ENCODE measurements at places on chromosomes 16 and 17.
A peak's percentile ranks its signal among the peaks of the same experiment; 100 is the strongest.

DNA sequence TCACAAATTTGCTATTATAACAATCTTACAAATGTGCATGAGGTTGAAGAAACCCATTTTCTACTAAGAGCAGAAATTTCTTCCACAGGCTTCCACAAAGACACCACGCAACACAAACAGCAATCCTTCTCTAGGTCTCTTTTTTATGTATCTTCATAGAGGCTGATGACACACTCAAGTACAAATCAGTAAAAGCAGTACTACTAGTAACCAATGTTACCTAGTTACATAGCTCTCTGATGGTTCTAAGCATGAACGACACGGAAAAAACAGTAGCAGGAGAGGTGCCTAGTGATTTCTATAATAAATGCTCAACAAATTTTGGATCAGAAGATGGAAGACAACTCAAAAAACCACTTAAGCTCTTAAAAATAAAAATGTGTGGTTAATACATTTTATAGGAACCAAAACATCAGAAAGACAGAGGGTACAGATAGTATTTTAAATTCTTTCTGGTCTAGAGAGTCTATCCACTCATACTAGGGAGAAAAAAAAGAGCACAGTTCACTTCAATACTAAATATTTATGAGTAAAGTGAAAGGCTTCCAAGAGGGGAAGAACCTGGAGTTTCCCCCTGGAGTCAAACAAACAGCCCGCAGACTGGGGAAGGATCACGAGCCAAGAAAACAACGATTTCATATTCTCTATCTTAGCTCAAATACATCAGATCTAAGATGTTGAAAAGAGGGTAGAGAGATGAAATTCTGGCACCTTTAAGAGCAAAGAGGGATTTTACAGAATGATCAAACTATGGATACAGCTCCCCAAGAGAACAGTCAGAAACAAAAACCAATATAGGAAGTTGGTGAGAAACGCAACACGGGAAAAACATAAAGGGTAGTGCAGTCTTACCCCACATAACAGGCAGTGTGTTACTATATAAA lies 40.2 kb downstream of the SMG6 start:
- DNase-seq, result no peak

- DNase-seq, result no peak
These were observed 28.1 kb upstream of the ITGA2B start for GRCh38 chr17:44417553-44417952.

GRCh38 chr16:4800290-4801041 lies 2.0 kb downstream of the ROGDI start:
- DNase-seq, result peak; percentile 46

- no peak for DNase-seq
These were observed 6.0 kb downstream of the MYO1D start for GRCh38 chr17:32870969-32871368.

GRCh38 chr17:79147746-79148506 lies 73.3 kb downstream of the ENGASE start:
- no peak for DNase-seq

DNA sequence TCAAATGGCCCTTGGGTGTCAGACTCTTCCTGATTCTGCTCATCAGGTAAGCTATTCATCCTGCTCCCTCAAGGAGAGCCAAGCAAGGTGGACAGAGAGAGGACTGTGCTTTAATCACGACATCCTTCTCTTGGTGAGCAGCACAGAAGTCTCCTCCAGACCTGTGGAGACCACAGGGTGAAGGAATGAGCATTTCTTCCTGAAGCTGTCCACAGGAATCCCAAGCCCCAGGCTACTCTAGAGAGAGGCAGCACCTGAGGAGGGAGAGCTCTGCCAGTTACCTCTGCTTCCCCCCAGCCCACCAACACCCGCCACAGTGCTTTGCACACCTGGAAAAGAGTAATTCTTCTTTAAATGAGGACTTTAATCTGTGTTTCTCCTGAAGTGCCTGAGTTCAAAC lies 100.0 kb downstream of the PARN start:
- no peak for DNase-seq

GRCh38 chr16:62077998-62078397 lies 41.8 kb upstream of the CDH8 start:
- no peak for DNase-seq

DNA sequence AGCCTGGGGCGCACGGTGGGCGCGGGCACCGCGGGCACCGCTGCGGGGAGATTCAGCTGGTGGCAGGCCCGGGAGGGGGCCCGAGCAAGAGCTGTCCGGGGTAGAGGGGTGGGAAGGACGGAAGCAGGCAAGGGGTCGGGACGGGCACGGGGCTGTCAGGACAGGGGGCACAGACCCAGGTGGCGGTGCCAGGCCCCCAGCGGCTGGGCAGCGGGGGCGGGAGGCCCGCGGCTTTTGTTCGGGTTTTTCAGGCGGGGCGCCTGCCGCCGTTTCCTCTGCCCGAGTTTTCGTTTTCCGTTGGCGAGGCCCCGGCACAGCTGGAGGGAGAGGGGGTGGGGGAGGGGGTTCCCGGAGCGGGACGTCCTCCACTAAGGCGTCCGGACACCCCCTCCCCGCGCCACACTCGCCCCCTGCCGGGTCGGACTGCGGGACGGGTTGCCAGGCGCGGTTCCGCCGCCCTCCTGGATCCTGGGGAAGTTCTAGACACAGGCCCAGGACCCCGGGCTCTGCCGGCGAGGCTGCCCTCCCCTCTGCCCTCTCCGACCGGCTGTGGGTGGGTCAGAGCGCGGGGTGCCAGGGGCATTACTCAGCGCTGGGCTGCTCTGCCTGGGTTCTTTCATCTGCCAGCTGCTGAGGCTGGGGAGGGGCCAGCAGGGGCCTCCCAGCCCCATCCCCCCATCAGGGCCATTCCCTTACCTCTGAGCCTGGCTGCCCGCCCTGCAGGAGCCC lies 543 bp downstream of the ARHGAP23 start:
- DNase-seq, result no peak

DNA sequence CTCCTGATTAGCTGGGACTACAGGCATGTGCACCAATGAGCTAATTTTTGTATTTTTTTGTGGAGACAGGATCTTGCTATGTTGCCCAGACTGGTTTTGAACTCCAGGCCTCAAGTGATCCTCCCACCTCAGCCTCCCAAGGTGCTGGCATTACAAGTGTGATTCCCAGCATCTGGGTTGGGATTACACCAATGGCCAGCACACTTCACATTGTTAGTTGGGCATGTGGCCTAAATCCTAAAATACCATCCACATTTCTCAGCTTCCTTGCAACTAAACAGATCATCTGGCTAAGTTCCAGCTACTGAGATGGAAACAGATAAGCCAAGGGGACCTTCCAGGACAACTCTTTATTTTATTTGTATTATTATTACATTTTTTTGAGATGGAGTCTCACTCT lies 9.9 kb downstream of the RABEP2 start:
- no peak for DNase-seq

DNA sequence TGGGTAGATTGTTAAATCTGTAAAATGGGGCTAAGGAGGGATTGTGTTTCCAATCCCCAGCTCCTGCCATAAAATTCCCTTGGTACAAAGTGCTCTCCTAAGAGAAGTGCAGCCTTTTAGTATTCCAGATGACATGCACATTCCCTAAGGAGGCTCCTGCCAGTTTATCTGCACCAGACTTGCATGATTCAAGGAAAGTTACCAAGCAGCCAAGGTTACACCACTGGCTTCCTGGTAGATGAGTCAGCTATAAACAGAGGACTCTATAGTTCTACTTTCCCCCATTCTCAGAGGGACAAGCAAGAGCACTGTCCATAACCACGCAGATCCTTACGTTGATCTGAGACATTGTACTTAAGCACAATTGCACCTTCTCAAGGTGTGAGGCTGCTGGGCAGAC lies 1.9 kb downstream of the CALB2 start:
- DNase-seq, result no peak

DNA sequence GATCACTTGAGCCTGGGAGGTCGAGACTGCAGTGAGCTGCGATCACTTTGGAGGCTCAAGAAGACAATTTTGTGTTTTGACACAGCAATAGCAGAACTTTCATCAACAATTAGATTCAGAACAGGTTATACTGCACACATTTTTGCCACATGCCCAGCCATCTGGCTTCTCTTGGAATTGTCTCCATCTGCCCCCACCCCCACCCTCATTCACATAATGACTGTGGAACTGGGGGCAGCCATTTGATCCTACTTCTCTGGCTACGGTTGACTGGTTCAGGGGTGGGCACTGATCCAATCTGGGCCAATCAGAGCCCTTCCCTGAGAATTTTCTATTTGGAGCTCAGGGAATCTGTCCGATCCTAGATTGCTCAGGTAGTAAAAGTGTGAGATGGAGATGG lies 14.0 kb downstream of the TMEM92 start:
- DNase-seq, result no peak

GRCh38 chr17:39639566-39640458 lies 2.9 kb downstream of the STARD3 start:
- no peak for DNase-seq

DNA sequence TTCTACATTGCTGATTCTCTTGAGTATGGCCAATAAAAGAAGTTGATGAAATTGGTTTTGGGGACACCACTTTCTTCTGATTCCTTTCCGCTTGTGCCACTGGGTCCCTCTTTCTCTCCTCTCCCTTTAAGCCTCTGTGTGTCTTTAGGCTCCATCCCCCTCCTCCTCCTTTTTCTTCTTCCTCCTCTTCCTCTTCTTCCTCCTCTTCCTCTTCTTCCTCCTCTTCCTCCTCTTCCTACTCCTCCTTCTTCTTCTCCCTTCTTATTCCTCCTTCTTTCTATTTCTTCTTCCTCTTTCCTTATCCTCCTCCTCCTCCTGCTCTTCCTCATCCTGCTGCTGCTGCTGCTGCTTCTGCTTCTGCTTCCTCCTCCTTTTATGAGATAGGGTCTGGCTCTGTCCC lies 93.7 kb downstream of the CHD9NB start:
- no peak for DNase-seq

GRCh38 chr17:77117415-77117814 lies 23.4 kb upstream of the SEC14L1 start:
- DNase-seq, result no peak

DNA sequence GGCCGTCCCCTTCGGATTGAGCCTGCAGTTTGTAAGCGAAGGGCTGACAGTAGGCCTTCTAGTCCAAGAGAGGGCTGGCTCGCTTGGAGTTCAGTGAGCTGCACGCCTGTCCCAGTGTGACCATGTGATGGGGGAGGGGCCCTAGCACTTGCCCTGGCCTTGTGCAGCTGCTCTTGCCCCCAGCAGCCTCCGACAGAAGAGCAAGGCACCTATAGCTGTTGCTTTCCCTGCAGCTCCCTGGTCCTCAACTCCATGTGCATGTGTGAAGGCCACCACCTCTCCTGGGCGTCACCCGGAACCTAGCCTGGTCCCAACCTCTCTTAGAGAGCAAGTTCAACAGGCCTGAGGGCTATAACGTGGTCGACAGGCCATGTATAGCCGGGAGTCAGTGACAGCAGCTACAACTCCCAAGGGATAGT lies 5.6 kb downstream of the SPHK1 start:
- no peak for DNase-seq

GRCh38 chr17:31387438-31387837 lies 4.0 kb upstream of the RAB11FIP4 start:
- no peak for DNase-seq

- DNase-seq, result no peak
These were observed 258.3 kb downstream of the FOXL1 start for GRCh38 chr16:86836503-86837129.

GRCh38 chr17:2983255-2983654 lies 80.2 kb downstream of the OR1D5 start:
- DNase-seq, result no peak

- DNase-seq, result no peak
These were observed 956.1 kb upstream of the GOT2 start for GRCh38 chr16:59690216-59690615.

DNA sequence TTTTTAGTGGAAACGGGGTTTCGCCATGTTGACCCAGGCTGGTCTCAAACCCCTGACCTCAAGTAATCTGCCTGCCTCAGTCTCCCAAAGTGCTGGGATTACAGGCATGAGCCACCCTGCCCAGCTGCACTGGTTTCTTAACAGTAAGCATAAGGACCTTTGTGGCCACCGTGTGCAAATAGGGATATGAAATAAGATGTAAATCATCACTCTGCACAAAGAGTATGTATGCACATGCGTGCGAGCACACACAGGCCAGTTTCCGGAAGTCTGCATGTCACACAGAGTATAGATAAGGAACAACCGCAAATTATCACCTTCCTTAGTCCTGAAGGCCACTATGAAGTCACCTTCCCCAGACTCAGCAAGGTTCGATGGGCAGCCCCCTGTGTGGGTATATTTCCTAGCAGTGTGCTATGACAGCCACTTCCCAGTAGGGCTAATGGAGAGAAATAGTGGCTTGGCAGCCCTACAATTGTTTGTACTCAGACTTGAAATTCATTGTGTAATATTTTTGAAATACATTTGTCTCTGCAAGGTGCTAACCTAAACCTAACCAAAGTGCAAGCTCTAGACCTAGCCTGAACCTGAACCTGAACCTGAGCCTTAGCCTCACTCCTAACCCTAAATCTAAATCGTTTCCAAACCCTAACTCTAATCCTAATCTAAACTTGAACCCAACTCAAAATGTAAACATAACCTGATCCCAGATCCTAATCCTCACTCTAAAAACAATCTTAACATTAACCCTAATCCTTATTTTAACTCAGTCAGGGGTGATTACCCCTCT lies 48.4 kb upstream of the SKAP1 start:
- peak; percentile 44 for DNase-seq

- no peak for DNase-seq
These were observed 23.7 kb upstream of the WSCD1 start for GRCh38 chr17:6046431-6046830.

DNA sequence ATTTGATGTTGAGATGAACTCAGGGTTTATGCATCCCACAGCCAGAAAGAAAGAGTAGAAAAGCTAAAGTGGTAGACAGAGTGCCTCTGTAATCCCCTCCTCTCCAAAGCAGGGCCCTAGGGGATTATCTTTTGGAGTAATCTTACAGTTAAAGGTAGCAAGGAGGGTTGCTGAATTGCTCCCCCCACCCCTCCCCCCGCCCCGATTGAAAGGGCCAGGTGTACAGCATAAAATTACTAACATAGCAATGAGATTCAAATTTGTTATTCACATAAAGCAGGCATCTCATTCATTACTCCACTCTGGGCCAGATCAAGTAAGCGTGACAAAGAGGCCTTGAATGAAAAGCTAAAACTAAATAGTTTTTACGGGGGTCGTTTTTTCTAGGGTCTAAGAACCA lies 72.7 kb downstream of the STH start:
- no peak for DNase-seq

GRCh38 chr17:82328141-82328993 lies 5.2 kb downstream of the SECTM1 start:
- no peak for DNase-seq

DNA sequence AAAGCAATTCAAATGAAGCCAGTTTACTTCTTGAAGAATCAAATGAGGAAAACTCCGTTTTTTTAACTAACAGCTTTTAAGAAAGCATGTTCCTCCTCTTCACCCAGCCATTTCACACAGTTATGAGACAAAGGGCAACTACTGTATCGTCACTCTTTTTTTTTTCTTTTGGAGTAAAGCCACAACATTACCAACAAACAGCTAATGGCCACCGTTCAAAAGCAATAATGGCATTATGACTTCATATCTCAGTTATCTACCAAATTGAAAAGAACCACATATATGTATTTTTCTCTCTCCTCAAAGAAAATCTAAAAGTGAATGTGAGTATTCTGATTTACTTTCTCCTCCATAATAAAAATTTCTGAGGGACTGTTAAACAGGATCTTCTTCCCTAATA lies 14.5 kb downstream of the GRB2 start:
- DNase-seq, result no peak

All from GM19239 (cell line).